ENCODE measurements at places on chromosomes 11 and 22. TPM values are rescaled to one million over a fixed set of nuclear protein-coding genes. Genes with fewer than 3 reads are reported as not detected.
A peak's percentile ranks its signal among the peaks of the same experiment; 100 is the strongest.

DNA sequence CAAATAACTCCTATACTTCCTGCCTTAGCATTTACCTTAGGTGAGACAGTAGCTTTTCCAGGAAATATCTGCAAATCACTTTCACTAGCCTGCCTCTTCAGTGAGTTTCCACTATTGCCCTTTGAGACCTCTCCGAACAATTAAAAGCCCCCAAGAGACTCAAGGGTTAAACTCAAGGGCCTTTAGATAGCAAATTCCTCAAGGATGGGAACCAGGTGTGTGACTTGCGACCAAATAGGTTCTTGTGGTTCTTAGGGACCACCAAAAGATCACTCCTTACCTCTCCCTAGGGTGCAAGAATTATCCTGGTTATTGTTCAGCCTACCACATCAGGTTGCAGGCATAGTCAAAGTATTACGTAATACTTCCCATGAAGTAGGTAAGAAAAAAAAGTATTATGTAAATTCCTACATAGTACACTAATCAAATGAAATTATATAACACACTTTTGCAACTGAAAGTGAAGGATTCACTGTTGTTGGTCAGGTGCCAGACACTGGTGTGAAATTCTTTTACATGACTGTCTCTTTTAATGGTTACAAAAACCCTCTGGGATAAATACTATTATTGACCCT lies 1.4 kb upstream of the RDX start:
- DNase-seq: no peak

GRCh38 chr11:121898903-121899302 lies 217.1 kb downstream of the BLID start:
- no peak for DNase-seq

The KCTD14 gene
- total RNA-seq: 0.47 TPM

The SERHL2 gene
- 4.5 TPM for total RNA-seq

The GRIA4 gene
- not detected for total RNA-seq

DNA sequence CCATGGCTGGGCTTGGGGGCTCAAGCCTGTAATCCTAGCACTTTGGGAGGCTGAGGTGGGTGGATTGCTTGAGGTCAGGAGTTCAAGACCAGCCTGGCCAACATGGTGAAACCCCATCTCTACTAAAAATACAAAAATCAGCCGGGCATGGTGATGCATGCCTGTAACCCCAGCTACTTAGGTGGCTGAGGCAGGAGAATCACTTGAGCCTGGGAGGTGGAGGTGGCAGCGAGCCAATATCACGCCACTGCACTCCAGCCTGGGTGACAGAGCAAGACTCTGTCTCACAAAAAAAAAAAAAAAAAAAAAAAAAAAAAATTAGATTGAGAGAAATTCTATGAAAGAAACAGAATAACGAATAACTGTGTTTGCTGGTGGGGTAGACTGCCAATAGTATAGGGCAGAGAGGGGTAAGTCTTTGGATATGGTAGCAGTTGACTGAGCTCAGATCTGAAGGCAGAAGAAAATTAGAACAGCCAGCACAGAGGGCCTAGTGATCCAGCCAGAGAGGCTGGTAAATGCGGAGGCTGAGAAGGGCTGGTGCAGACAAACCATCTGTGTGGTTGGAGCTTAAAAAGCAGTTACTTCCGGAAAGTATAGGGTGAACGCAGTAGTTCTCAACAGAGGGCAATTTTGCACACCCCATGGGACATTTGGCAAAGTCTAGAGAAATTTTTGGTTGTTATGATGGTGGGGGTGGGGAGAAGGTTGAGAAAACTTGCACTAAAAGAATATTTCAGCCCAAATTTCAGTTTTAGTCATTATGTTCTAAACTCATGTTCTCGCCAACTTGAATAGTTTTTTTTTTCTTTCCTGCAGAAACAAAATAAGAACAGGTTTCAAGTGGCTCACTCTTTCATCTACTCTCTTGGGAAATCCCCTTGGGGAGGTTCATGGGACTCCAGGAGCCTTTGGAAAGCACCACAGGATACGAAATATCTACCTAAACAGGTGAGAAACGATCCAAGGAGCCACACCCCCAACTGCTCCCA lies 1.6 kb upstream of the HORMAD2 start:
- DNase-seq: no peak

The PDE2A gene
- total RNA-seq: not detected

The FGF19 gene
- not detected for total RNA-seq

DNA sequence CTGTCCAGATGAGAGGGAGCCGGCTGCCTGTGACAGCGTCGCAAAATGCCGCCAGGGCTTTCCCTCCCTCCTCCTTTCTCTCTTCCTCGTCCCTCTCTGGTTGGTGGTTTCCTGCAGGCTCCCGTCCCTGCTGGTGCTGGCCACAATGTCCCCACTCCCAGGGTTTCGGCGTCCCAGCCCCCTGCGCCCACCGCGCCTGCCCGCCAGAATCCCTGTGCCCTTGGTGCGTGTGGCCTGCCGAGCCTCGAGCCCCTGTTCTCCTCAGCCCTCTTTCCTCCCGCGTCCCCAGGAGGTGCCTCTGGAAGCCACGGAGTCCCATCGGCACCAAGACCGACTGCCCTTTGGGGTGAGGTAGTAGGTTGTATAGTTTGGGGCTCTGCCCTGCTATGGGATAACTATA lies 37.9 kb upstream of the PPARA start:
- DNase-seq: no peak

The YPEL1 gene
- 0.38 TPM for total RNA-seq

- no peak for DNase-seq
Observed at GRCh38 chr22:19713650-19714311, 522 bp upstream of the SEPTIN5 start.

- no peak for DNase-seq
Observed at GRCh38 chr11:92854952-92855351, 114.5 kb upstream of the MTNR1B start.

- DNase-seq: peak; percentile 58
Observed at GRCh38 chr22:35648066-35649025, at the start of gene APOL6. Gene APOL6 (plus strand): TSS chr22:35648446. CDS start chr22:35656426, 7,980 bp downstream.

Measured in HFFc6 (cell line).